ENCODE measurements at places on chromosomes 1 and 21.

GRCh38 chr1:184972315-184973055 lies 1.8 kb downstream of the NIBAN1 start:
- no peaks in the 10 kb centered on the region for H3K36me3 ChIP-seq
- no peaks in the 10 kb centered on the region for H3K27me3 ChIP-seq
- DNase-seq: no peak
- peak overlapping the region; percentile 92 for H3K27ac ChIP-seq

- H3K36me3 ChIP-seq: no peaks in the 10 kb centered on the region
- H3K4me1 ChIP-seq: no peaks in the 10 kb centered on the region
- DNase-seq: no peak
- no peak overlapping the region for H3K27ac ChIP-seq
- H3K4me3 ChIP-seq: no peak overlapping the region
These were observed 269.4 kb downstream of the BACH1 start for GRCh38 chr21:29568020-29568697.

DNA sequence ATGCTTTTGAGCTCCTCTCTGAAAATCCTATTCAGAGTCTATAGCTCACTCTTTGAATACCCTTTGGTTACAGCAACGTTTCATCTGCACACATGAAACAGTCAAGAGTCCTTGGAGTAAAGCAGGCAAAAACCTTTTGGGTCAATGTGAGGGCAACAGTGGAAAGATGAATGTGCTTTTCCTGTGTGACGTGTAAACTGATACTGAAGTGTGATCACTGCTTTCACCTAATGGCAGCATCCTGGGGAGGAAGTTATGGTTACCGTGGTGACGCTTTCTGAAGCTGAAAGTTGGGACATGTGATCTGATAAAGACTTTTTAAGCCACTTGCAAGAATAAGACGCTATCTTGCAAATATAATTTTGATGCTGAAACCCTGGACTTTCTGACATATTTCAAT lies 160.0 kb downstream of the SEC16B start:
- H3K4me1 ChIP-seq: no peaks in the 10 kb centered on the region
- H3K27ac ChIP-seq: no peak overlapping the region
- H3K27me3 ChIP-seq: no peaks in the 10 kb centered on the region
- no peaks in the 10 kb centered on the region for H3K36me3 ChIP-seq

- H3K27ac ChIP-seq: no peak overlapping the region
- DNase-seq: no peak
- no peaks in the 10 kb centered on the region for H3K4me1 ChIP-seq
These were observed 18.0 kb upstream of the SLC45A1 start for GRCh38 chr1:8299963-8300362.

DNA sequence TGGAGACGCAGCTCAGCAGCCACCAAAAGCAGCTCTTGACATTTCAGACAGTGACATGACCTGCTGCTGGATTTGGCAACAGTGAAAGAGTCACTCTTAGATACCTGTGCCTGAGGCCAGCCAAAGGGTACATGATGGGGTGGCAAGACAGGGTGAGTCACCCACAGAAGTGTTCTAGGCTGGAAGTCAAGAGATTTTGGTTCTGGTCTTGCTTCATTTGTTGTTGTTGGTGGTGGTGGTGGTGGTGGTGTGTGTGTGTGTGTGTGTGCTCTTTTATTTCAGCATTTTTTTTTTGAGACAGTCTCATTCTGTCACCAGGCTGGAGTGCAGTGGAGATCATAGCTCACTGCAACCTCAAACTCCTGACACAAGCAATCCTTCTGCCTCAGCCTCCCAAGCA lies 25.8 kb downstream of the SHISAL2A start:
- no peak for DNase-seq
- peaks cover 21% of the 10 kb centered on the region for H3K36me3 ChIP-seq
- H3K27ac ChIP-seq: no peak overlapping the region
- no peaks in the 10 kb centered on the region for H3K4me1 ChIP-seq

DNA sequence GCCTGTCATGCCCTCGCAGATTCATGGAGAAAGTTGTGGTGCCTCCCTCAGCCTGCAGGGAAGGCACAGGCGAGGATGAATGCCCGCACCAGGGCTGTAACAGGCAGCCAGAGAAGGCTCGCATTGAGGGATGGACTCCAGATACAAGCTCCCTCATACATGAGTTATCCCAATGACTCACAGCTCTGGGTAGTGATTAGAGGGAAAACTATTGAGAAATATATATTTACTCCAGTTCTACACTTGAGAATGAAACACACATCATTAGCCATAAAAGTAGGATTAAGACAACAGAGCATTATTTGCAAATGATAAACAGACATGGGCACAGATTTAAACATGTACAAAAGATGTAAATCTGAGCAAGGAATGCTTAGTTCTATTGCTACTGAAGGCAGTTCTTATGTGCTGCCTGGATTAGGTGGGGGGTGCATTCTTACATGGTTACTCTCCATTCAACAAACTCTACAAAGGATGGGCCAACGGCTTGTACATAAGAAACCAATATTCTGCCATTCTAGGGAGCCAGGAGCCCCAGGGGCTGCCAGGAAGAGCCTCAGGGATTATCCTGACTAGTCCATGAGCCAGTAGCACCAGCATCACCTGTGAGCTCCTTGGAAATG lies 97.9 kb downstream of the CSMD2 start:
- no peaks in the 10 kb centered on the region for H3K4me1 ChIP-seq
- no peak overlapping the region for H3K4me3 ChIP-seq
- no peaks in the 10 kb centered on the region for H3K36me3 ChIP-seq
- no peaks in the 10 kb centered on the region for H3K27me3 ChIP-seq
- H3K27ac ChIP-seq: no peak overlapping the region

DNA sequence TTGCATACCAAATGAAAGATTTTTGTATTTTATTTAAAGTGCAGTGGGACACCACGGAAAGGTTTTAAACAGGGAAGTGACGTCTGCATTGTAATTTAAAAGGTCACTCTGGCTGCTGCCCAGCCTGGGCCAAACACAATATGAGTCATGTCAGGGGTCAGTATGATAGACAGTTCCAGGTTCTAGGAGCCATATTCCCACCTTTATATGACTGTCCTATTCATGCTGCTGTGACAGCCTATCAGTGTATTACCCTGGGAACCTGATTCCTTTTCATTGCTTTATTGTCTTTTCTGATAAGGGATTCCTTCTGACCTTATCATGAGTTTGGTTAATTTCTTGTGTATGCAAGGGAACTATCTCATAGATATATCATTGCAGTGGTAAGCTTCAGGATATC lies 5.3 kb downstream of the VANGL1 start:
- no peak overlapping the region for H3K4me3 ChIP-seq
- no peak for DNase-seq
- no peaks in the 10 kb centered on the region for H3K36me3 ChIP-seq

GRCh38 chr1:48688102-48688760 lies 88.5 kb downstream of the BEND5 start:
- H3K4me1 ChIP-seq: no peaks in the 10 kb centered on the region
- no peak overlapping the region for H3K27ac ChIP-seq
- no peak overlapping the region for H3K4me3 ChIP-seq
- no peaks in the 10 kb centered on the region for H3K27me3 ChIP-seq
- DNase-seq: no peak
- H3K36me3 ChIP-seq: no peaks in the 10 kb centered on the region

DNA sequence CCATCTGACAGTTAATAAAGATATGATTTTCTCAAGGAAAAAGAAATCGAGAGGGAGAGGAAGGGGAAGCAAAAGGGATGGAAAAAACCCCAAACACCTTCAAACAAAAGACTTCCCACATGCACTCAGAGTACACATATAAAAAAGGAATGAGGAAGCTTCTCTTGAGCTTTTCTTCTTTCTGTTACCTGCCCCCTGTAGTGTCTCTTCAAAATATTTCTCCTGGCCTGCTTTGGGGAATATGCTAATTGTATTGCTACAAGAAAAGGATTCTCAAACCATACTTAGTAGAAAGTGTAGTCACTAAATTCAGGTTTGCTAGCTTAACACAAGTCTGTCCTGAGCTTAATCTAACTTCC lies 58.7 kb downstream of the KIF14 start:
- no peaks in the 10 kb centered on the region for H3K27me3 ChIP-seq
- H3K27ac ChIP-seq: no peak overlapping the region
- H3K4me1 ChIP-seq: no peaks in the 10 kb centered on the region
- no peak overlapping the region for H3K4me3 ChIP-seq
- DNase-seq: no peak

DNA sequence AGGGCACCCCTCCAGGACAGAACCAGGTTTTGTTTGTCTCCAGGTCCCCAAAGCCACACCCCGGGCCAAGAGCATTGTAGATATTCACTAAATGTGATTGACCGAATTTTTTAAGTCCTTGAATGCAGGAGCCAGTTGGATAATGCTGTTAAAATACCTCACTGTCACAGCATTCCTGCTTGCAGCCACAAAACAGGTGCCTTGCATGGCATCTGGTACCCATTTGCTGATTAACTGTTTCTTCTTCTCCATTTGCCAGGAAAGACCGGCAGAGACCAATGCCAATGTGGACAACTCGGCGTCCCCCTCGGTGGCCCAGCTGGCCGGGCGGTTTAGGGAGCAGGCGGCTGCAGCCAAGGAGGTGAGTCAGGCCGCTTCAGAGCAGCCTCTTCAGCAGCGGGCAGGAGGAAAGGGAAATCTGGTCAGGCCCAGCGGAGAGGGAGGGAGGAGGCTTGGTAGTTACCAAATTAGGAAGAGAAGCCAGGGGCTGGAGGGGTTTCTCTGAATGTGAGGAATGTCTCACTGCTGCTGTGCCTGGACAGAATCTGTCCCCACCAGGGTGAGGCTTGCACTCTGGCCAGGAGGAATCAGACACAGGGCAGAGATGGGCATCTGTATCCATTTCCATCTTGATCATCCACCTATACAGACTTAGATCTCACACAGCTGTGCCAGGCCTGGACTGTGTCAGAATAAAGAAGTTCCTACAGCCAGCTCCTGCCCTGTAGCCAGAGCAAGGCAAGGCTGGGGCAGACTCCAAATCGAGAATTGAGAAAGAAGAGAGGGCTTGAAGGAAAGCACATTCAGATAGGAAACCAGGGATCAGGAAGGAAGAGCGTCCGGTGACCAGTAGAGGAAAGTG lies 37.9 kb upstream of the MPZL1 start:
- no peaks in the 10 kb centered on the region for H3K27me3 ChIP-seq
- H3K4me3 ChIP-seq: no peak overlapping the region
- no peak overlapping the region for H3K27ac ChIP-seq
- no peak for DNase-seq
- H3K4me1 ChIP-seq: peaks cover 4% of the 10 kb centered on the region

- DNase-seq: no peak
- no peak overlapping the region for H3K27ac ChIP-seq
- H3K36me3 ChIP-seq: no peaks in the 10 kb centered on the region
- H3K4me3 ChIP-seq: no peak overlapping the region
- no peaks in the 10 kb centered on the region for H3K4me1 ChIP-seq
These were observed 34.4 kb downstream of the HSD3B1 start for GRCh38 chr1:119541389-119541788.

GRCh38 chr1:201714542-201715329 lies 114.2 kb upstream of the IPO9 start:
- H3K36me3 ChIP-seq: no peaks in the 10 kb centered on the region
- H3K4me1 ChIP-seq: no peaks in the 10 kb centered on the region
- no peak for DNase-seq
- H3K27ac ChIP-seq: no peak overlapping the region

DNA sequence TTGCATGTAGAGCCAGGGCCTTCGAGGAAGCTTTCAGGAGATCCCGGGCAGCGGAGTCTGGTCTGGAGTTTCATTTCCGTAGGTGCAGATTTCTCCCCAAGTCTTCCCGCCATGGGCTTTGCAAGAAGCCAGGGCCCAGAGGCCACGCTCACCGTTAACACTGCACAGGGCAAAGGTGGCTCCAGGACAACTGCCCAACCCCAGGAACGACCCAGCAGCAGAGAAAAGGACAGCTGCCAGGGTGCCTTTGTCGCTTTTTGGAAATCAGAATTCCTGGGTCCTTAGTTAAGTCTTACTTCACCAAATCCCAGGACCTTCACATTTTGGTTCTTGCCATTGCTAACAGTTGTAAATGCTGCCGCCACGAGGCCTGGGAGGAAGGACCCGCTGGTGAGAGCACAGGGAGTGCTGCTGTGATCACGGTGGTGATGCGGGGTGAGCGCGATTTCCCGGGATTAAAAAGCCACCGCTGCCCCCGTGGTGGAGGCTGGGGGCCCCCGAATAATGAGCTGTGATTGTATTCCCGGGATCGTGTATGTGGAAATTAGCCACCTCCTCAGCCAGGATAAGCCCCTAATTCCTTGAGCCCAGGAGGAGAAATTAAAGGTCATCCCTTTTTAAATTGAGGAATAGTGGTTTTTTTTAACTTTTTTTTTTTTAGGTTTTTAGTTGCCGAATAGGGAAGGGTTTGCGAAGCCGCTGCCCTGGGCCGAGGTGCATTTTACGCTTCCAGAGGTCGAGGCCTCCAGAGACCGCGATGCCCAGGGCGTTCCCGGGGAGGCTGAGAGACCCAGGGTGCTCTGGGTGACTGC lies 8.2 kb downstream of the SIM2 start:
- DNase-seq: no peak
- H3K4me3 ChIP-seq: no peak overlapping the region
- H3K27ac ChIP-seq: no peak overlapping the region

DNA sequence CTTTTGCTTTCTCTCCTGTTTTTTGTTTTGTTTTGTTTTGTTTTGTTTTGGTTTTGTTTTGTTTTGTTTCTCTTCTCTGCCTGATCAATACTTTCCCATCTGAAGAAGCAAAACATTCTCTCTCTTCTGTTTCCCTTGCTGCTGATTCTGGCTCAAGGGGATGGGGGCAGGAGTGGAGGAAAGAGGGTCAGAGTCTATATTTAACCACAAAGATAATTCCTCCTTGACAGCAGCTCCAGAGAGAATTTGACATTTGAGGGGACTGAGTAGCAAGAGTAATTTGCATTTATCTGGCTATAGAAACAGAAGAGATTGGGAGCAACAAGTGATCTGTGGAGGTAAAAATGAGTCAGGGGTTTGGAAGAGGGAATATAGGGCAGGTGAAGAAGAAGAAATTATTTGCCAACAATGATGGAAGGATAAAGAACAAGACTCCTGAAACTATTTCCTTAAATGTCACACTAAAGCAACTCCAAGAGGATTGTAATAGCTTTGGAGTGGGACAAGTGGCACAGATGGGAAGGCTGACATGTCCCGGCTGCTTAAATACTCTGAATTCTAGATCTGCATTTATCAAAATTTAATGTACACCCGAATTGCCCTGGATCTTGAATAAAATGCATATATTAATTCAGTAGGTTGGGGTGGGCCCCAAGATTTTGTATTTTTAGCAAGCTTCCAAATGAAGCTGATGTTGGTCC lies 349.3 kb upstream of the PLXNA2 start:
- no peaks in the 10 kb centered on the region for H3K4me1 ChIP-seq
- no peak for DNase-seq
- no peaks in the 10 kb centered on the region for H3K27me3 ChIP-seq
- H3K4me3 ChIP-seq: no peak overlapping the region
- no peak overlapping the region for H3K27ac ChIP-seq

- H3K4me1 ChIP-seq: no peaks in the 10 kb centered on the region
- H3K36me3 ChIP-seq: no peaks in the 10 kb centered on the region
- H3K27me3 ChIP-seq: no peaks in the 10 kb centered on the region
These were observed 798.9 kb downstream of the BRINP3 start for GRCh38 chr1:189678779-189679178.

All from effector memory CD4-positive, alpha-beta T cell (primary cell).